ENCODE measurements at places on chromosomes 2 and 18.

DNA sequence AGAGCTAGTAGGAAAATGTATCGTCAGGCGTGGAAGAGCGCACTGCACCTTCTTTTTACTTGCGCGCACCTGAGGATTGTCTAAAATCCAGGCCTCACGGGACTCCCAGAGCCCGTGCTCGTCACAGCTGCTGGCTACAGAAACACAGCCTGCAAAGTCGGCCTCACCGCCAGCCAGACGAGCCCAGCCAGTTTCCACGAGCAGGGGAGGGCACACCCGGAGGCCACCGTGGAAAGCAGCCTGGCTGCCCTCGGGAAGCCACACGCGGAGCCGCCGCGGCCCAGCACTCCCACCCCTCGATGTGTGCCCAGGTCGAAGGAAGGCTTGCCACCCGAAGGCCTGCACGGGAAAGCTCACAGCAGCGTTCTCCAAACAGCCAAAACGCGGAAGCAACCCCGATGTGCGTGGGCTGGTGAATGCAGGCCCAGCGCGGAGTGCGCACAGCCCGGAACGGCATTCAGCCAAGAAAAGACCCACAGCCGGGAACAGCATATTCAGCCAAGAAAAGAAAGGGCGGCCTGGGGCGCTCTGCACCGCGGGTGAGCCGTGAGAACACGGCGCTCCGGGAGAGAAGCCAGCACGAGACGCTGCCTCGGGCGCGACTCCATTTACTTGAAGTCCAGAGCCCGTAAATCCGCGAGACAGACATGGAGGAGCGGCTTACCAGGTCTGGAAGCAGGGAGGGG is 53.9 kb upstream of the SALL3 start:
- DNase-seq: no peak

GRCh38 chr2:144086965-144087364 is 433.0 kb downstream of the ZEB2 start:
- DNase-seq: no peak

DNA sequence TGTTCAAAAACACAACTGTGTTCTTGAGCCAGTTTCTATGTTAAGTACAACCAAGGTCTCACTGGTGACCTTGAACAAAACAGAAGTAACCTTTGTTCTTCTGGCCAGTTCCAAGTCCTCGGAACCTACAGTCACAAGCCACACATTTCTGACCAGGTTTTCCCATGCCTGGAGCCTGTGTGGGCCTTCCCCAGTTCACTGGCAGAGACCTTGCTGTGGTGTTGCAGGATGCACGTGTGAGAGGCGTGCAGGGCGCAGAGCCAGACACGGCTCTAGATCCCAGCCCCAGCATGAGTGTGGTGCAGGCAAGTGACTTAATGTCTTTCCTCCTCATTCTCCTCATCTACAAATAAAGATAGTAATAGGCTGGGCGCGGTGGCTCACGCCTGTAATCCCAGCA is 25.5 kb upstream of the EDAR start:
- no peak for DNase-seq

DNA sequence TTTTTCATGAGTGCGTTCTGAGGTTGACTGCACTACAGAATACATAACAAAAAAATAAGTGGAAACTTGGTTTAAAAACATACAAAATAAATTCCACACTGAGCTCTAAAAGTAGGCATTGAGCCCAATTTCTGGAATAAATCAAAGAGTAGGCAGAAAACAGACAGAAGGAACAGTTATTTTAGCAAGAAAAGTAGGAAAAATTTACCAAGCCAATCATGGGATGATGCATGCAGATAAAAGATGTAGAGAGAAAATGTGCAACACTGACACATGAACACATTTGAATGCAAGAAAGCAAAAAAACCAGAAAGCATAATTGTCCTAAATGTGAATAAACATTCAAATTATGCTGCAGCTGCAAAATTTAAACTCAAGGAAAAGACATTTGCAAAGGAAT is 308.3 kb downstream of the DLGAP1 start:
- no peak for DNase-seq

GRCh38 chr2:241005569-241005968 is 7.2 kb downstream of the SNED1 start:
- no peak for DNase-seq

DNA sequence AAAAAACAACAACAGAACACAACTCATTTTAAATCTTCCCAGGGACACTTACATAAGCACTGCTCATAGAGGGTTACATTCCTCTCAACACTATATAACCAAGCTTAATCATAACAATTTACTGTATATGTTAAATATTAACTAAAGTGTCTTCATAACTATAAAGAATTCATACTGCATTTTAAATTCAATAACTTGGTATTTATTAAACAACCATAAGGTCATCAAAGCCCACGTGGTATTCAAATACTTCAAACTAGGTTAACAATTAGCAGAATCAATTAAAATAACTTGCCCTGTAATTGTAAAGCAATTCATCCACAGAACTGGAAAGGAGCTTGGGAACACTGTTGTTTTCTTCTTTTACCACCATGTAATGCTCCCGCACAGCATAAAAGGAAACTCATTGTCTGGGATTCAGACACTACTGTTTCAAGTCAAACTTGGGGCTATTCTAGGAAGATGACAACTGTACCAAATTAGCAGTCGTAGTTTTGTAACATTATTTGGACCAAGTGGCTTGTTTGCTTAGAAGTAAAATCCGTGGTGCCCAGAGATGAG is 10.4 kb downstream of the GAREM1 start:
- DNase-seq: no peak

DNA sequence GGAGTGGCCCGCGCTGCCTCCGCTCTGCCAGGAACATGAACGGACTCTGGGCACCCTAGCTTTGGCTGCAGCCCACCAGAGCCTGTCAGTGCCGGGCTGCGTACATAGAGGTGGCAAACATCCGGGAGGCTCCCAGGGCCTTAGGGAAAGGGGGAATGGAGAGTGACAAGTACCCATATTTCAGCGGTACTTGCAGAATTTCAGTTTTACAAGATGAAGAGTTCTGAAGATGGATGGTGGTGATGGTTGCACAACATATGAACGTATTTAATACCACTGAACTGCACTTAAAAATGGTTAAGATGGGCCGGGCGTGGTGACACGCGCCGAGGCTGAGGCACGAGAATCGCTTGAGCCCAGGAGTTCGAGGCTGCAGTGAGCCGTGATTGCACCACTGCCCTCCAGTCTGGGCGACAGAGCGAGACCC is 873 bp downstream of the MTHFD2 start:
- DNase-seq: no peak

DNA sequence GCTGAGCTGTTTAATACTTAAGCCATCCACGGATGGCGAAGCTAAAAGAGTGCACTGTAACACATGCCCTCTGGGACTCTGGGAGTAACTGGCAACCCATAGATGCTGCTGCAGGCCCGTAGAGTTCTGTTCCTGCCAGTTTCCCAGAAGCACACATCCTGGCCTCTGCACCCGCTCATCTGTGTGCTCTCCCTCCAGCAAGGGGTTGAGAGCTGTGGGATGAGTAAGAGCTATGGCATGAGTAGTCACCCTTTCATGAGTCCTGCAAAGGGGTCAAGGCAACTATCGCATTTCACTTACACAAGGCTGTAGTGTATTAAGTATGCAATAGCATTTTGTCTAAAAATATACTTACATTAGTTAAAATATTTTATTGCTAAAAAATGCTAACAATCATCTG is 1341.8 kb upstream of the NXPH2 start:
- no peak for DNase-seq

DNA sequence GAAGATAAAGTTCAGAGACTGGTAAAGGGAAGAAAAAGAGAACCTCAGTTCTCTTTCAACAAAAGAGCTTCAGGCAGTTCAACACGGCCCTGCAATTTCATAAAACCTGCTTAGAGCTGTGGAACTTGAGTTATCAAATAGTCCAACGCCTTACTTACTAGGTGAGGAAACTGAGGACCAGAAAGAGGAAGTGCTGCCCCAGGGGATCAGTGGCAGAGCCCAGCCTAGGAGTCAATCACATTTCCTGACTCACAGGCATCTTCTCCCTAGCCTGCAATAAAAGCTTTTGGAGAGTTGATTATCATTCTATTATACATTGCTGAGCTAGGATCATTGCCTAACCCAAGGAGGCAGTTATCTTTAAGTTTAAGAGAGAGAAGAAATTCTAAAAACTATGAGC is 77.4 kb downstream of the TXNL1 start:
- DNase-seq: no peak

GRCh38 chr2:8571792-8572499 is 109.9 kb upstream of the ID2 start:
- no peak for DNase-seq

DNA sequence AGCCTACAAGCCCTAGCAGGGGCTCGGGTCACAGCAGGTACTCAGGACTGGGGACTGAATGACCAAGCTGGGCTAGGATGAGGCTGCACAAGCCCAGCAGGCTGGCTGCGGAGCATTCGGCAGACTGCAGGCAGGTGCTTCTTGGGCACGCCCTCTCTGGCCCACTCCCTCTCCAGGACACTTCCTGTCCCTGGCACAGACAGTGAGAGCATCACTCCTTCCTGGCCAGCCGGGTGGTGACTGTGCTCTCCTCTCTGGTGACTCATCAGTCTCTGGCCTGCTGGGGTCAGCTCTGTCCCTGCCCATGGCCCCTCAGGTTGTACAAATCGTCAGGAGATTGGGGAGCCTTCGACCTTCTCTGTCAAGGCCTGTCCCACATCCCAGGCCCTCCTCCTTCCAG is 22.5 kb downstream of the C1QL2 start:
- DNase-seq: no peak

DNA sequence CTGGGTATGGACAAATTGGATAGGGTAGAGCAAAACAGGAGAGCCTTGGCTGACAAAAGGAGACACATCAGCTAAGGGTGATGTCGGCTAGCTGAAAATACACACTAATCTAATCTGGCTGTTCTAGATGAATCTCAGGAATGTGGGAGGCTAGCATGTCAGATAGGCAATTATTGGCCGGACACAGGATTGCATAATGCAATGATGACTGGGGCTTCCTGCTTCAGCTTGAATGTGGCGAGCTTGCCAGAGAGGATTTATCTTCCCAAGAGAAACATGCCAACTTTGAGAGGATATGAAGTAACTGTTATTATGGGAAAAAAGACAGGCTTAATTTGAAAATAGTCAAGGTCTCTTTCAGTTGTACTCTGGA is 102.4 kb downstream of the TRIB2 start:
- DNase-seq: no peak

DNA sequence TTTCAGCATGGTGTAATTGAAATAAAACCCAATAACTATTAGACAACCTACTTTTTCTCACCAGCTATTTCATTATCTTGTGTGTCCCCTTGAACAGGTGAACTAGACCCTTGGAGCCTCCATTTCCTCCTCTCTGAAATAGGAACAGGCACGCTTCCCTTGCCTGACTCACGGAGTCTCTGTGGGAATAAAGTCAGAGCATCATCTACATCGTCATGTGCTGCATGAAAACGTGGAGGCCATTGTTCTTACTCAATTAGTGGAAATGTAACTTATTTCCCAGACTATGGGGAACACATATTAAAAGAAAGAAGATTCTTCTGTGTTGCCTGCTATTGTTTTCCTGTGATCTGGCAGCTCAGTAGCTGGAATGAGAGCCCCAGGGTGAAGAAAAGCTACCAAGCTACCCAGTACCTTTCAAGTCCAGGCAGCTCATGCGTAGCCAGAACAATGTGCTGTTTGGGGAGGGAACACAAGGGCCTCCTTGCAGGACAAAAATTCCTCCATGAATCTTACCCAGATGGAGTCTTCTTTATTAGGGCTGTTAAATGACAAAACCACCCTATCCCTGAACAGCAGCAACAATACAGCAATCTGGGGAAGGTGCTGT is 59.8 kb downstream of the SOX11 start:
- DNase-seq: no peak

DNA sequence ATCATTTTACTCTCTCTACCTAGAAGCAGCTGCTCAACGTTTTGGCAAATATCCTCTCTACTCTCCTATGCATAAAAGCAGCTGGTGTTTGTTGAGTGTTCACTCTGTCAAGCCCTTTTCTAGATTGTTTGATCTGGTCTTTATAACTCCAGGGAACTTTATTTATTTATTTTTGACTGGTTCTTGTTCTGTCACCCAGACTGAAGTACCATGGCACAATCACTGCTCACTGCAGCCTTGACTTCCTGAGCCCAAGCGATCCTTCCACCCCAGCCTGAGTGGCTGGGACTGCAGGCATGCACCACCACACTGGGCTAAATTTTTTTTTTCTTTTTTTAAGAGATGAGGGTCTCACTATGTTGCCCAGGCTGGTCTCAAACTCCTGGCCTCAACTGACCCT is 12.7 kb downstream of the CATIP start:
- no peak for DNase-seq

- no peak for DNase-seq
These were observed 28.1 kb upstream of the PTPN2 start for GRCh38 chr18:12911929-12912703.

GRCh38 chr18:79461627-79462026 is 65.9 kb downstream of the NFATC1 start:
- no peak for DNase-seq

GRCh38 chr2:67451086-67451832 is 54.1 kb downstream of the ETAA1 start:
- DNase-seq: no peak

GRCh38 chr2:226380679-226381078 is 418.9 kb downstream of the IRS1 start:
- no peak for DNase-seq

DNA sequence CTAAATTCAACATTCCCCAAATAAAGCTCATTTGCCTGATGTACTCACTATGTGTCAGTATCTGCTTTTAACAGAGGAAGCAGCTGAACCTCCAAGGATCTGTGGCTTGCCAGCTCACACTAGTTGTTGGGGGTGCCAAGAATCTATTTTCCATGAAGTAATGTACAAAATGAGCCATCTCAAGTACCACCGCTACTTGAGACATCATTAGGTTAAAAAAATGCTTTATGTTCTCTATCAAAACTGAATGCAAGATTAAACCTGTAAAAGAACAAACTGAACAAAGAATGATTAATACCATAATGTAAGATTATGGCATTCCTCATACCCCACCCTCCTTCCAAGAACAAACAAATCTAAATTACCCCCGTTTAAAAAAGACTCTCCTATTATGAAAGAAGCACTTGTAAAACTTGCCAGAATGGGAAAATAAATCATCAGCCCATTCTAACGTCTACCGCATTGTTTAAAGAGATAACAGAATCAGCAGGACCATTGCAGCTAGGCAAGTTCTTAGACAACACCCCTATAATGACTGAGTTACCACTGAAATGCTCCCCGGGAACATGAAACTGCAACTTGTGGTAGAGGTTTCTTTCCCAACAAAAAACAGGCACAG is 471.6 kb downstream of the DLGAP1 start:
- no peak for DNase-seq

GRCh38 chr2:120787111-120787821 is 51.6 kb downstream of the GLI2 start:
- no peak for DNase-seq

GRCh38 chr2:6470518-6470917 is 395.2 kb downstream of the CMPK2 start:
- DNase-seq: no peak
